ENCODE measurements at places on chromosomes 6 and 20.
A peak's percentile ranks its signal among the peaks of the same experiment; 100 is the strongest.

DNA sequence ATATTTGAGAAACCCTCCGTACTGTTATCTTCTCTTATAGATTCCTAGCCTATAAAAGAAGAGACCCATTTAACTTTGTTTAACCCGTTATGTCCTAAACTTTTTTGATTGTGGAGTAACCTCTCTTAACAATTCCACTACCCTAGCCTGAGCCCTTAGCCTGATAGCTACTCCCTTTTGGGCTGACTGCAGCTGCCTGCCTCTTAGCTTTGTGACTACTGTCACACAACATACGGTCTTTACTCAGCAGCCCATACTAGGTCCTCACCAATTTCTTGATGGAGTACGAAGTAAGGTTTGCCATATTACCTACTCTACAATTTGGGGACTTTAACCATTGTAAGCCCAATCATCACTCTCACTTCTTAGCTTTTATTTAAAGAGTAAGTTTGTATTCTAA, 72.7 kb downstream of the QRSL1 start:
- DNase-seq = peak; percentile 64

DNA sequence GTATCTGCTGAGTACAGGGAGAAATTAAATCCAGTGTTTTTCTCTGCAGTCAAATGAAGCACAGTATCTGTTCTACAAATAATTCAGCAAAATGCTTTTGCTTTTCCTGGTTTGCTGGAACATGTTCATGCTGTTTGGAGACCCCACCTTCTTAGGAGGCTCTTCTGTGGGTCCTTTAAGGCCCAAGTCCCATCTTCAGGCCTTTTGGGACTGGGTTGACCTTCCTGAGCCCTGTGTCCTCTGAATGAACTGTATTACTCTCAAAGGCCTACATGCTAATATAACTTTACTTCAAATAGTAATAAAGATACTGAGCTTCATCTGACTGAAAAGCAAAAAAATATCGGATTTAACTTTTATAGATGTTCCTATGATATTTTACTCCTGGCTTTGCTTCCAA, 19.3 kb downstream of the SMLR1 start:
- DNase-seq = no peak

DNA sequence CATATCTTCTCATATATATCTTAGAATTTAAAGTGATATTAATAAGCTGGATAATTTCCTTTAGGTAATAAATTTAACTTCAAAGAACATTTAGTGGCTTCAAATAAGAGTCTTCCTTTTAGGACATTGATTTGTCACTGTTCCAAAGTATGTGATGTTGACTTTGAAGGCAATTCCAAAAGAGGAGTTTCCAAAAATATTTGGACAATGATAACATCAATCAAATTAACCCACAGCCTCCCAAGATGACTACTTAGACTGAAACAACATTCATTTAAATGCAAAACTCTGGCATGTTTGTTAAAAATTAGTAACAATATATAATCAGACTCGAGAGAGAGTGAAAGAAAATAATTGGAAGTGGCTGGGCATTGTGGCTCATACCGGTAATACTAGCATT, 211.1 kb downstream of the OGFRL1 start:
- no peak for DNase-seq

DNA sequence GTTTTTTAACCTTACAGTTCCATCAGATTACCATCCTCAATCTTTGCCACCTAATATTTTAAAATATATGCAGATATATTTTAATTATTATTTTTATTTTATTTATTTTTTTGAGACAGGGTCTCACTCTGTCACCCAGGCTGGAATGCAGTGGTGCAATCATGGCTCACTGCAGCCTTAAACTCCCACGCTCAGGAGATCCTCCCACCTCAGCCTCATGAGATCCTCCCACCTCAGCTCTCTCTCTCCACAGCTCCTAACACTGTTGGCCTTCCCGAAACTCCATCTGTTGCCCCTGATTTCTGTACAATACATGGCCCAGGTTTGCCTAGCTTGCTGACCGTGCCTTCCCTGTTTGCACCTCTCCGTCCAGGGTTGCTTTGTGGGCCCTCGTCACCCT, 4.4 kb upstream of the TAB2 start:
- no peak for DNase-seq

- DNase-seq = no peak
Observed at GRCh38 chr6:56244528-56245253, 2.7 kb downstream of the COL21A1 start.

DNA sequence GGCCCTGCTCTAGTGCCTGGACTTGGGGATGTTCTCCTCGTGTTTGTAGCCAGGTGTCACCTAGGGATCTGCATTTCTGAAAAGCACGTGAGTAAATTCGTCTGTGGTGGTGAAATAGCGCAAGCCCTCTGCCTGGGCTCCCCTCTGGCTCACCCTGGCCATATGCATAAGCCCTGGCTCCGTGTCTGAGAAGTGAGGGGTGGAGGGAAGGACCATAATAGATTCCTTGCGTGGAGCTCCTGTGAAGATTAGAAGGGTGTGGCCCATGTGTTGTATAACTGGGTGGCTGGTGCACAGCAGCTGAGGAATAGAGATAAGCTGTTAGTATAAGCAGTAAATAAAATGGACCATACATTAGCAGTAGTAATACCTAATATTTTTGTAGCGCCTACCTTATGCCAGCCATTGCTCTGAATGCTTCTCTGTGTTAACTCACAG, 4.8 kb downstream of the BCAS1 start:
- DNase-seq = no peak

- DNase-seq = no peak
Observed at GRCh38 chr6:25197111-25197510, 82.1 kb upstream of the CARMIL1 start.

GRCh38 chr6:22754061-22754460, 184.7 kb downstream of the HDGFL1 start:
- DNase-seq = no peak

DNA sequence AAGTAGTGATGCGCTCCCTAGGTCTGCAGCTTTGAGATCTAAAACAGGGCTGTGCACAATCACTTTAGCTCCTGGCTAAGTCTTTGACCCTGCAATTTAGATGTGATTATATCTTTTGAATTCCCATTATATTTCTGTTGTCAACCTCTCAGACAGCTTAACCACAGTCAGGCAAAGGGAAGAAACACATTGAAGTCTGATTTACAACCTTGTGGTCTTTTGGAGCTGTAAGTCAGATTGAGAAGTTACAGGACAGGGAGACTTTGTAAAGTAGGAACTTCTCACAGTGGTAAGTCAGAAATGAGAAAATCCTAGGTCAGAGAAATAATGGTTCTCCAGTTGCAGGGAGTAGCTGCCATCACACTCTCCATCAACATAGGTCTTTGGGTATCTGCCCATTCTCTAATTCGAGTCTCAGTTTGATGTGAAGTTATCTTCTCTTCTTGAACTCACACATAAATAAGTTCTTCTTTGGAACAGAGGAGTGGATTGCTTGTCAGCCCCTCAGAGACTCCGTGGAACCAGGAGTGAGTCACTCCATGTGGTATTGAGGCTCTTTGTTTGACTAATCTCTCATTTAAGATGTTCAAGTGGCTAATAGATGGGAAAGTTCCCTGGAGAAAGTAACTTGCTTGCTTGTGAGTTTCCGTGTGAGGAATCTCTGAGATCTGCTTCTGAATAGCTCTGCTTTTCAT, 35.0 kb upstream of the SGK1 start:
- no peak for DNase-seq

DNA sequence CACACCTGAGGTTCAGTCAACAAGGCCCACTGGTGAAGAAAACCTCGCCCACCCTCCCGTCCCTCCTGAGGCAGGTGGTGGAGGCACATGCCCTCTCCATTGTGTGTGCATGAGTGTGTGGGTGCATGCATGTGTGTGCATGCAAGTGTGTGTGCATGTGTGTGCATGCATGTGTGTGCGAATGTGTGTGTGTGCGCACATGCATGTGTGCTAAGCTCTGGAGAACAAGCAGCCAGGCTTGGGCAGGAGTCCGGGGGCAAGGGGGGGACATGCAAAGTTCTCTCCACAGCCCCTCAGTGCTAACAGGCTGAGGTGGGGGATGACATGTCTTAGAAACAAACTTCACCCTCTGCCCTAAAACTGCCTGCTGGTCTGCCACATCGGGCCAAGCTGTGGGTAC, 3.1 kb upstream of the HSPA12B start:
- no peak for DNase-seq

DNA sequence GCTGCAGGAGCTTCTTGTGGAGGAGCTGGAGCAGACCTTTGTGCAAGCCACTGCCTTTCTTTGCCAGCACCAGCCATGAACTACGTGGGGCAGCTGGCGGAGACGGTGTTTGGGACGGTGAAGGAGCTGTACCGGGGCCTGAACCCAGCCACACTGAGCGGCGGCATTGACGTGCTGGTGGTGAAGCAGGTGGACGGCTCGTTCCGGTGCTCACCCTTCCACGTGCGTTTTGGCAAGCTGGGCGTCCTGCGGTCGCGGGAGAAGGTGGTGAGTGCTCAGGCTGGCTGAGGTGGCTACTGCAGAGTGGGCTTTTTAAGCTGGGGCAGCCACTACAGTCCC, 5.1 kb downstream of the LPIN3 start:
- no peak for DNase-seq

DNA sequence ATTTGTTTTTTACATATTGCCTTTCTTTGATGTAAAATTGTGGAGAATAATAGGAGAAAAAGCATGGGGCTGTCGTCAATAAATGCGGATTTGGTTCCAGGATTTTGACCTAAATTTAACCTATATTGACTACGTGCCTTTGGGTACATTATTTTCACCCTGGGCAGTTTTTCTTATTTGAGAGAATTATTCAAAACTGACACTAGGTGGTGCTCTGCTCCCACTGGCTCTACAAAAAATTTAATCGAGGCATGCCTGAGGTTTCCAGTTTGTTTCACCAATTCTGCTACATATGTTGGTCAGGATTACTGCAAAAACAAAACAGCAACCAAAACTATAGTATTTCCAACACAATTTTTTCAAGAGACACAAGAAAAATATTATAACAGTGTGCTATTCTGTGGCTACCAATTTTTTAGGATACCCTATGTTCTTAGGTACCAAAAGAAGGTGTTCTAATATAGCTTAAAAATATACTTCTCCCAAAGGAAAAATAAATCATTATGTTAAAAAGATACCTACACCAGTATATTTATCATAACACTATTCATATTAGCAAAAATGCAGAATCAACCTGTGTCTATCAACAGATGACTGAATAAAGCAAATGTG, 48.6 kb upstream of the FABP7 start:
- peak; percentile 35 for DNase-seq

DNA sequence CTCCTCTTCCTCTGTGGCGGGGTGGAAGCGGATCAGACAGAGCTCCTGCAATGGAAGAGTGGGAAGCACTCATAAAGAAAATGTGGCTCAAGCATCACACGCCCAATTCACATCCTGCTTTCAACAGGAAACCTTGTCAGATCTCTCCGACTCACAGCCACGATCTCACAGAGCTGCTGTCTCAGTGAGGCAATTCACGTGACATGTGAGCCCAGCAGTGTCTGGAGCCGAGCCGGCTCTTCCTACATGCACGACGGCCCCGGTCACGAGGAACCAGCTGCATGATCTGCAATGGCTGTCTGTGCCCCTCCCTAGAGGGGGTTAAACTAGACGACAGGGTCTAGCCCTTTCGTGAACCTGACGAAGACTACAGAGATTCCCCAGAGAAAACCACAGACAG, 29.5 kb upstream of the TCFL5 start:
- no peak for DNase-seq

GRCh38 chr6:37862992-37863391, 43.5 kb downstream of the ZFAND3 start:
- no peak for DNase-seq

- peak; percentile 54 for DNase-seq
Observed at GRCh38 chr6:47780510-47781356, 1.1 kb upstream of the OPN5 start.

GRCh38 chr20:44104798-44105517, 82.0 kb downstream of the JPH2 start:
- peak; percentile 61 for DNase-seq

GRCh38 chr20:34407962-34408474, 44.9 kb downstream of the ITCH start:
- DNase-seq = no peak

- DNase-seq = no peak
Observed at GRCh38 chr6:107736713-107737396, 87.3 kb downstream of the SCML4 start.

GRCh38 chr6:108640104-108640503, 79.4 kb downstream of the FOXO3 start:
- DNase-seq = no peak

GRCh38 chr6:35662999-35663398, 25.7 kb downstream of the FKBP5 start:
- DNase-seq = no peak

DNA sequence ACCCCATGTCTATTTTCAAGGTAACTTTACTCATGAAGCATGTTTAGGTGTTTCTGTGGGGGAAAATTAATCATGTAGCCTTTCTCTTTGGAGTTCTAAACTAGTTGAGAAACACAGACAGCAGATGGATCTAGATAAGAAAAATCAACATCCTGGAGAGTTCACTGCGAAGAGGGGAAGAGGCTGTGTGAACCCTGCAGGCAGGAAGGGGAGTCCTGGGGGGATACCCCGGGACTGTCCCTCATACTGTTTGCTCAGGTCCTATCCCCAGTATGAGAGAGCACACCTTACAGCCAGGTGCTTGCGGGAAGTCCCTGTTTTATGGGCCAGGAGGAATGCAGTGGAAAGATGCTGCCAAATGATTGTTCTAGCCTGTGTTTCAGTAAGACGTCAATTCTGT, 32.7 kb downstream of the CHMP4B start:
- DNase-seq = no peak

- DNase-seq = no peak
Observed at GRCh38 chr6:159513914-159514313, 179.1 kb downstream of the SOD2 start.

DNA sequence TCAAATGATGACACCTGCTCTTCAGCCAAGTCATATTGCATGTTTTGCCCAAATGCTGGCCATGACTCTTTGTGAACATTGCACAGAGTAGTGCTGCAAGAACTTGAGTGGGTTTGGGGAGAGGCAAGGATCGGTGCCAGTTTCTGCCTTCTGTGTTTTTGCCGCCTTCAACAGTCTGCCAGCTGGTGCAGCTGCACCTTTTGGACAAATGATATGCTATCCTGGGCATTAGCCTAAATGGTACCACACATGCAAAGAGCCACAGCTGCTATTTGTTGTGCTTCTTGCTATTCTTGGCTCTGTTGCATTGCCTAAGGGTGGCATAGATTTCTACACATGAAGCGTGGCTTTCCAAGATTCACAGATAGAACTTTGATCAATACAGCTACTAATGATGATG, 189.0 kb upstream of the CCN2 start:
- no peak for DNase-seq
